ENCODE measurements at places on chromosomes 6 and 20.
A peak's percentile ranks its signal among the peaks of the same experiment; 100 is the strongest.

DNA sequence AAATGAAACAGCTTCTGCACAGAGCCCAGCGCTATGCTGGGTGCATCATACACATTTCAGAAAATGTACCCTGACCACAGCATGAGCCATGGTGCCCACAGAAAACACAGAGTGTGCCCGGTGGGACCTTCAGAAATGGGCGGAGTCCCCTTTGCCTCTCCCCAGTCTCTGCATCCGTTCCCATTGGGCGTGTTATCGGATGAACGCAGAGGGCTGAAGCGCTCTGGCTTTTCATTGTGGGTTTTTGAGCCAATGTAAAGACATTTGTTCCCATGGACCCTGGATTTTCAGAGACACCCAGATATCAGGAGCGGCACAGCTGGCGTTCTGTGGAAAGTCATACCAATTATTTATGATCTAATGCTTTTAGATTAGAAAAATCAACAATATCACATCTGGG, 99.8 kb downstream of the DACT2 start:
- no peak for DNase-seq

DNA sequence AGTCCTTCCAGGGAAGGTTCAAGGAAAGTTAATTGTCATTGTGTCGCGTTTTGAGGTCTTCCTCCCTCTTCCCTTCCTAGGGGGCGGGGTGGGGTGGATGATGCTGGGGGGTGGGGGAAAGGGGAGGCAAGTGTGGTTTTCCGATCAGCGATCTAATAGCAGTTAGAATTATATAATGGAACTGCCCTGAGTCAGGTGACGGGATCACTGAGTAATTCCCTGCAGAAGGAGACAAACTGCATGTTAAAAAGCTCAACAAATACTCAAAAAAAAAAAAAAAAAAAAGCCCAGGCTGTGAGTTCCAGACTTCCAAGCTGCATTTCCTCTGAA, 240.4 kb downstream of the PHACTR1 start:
- DNase-seq, result no peak

- no peak for DNase-seq
These were observed 118.9 kb upstream of the EXOC2 start for GRCh38 chr6:811831-812230.

GRCh38 chr6:113095841-113096240, 748.7 kb downstream of the RFPL4B start:
- DNase-seq, result no peak

DNA sequence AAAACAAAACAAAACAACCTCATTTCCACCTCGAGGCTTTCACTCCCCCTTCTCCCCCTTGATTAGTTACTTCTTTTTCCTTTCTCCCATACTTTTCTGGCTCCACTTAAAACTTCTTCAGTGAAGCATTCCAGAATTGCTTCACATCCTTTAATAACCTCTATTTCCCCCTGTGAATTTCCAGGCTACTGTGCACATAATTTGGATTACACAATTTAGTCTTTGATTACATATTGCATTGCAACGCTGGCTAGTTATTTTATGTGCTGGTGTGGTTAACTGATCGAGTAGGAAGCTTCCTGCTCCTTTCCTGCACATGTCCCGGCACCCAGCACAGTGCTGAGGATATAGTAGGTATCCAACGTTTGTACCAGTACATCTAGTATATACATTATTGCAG, 28.1 kb upstream of the EEF1E1 start:
- DNase-seq, result peak; percentile 9

DNA sequence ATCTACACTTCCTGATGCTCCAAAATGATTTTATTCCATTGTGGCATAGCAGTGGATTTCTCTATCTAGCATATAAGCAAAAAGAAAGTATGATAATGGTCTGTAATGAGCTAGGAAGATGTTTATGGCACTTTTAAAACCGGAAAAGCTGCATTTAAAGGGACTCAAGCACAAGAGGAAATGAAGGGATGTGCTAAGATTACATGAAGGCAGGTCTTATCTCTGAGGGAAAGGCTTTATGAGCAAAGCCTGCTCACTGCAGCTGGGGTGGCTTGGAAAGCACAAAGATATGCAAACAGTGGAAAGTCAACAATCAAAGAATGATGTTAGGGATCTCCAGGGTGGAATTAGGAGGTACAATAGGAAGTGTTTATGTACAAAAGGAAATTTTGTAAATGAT, 138.2 kb downstream of the TENT5A start:
- DNase-seq, result peak; percentile 71

GRCh38 chr6:140923048-140923447, 1209.7 kb upstream of the GJE1 start:
- DNase-seq, result no peak

- no peak for DNase-seq
These were observed 4.6 kb upstream of the PPP1R3G start for GRCh38 chr6:5080574-5080973.

DNA sequence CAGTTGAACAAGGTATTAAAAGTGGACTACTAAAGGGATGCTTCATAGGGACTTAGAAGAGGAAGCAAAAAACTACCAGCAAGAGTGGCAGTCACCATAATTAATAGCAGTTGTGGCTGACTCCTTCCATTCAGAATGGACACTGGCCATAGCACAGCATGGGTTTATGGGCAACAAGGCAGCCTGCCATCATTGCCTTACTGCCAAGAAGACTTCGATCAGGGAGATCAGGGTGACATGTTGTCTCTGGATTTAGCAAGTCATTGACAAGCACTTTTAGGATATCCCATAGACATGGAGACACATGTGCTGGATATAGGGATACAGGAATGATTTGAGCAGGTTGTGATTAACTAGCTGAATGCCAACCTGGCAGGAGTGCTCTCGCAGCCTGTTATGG, 35.3 kb upstream of the RIPOR2 start:
- no peak for DNase-seq

GRCh38 chr6:13560651-13561044, 13.8 kb upstream of the SIRT5 start:
- no peak for DNase-seq

DNA sequence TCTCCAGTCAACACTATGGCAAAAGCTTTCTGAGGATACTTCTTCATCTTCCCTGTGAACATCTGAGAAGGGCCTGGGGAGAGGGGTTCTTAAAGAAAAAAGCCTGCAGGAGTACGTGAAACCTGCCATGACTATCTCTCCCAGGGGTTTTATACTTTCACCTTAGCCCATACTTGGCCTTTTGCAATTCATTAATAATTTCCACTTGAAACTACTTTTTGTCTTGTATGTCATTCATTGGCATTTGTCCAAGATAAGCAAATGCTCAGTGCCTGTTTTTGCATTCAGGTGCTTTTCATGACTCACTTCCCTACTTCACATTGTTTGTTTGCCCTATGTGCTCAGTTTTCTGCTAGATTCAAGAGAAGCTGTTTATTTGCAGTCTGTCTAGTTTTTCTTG, 580.3 kb upstream of the GJE1 start:
- DNase-seq, result peak; percentile 58

- DNase-seq, result peak; percentile 84
These were observed 226.1 kb downstream of the BCAS1 start for GRCh38 chr20:53844259-53844658.

DNA sequence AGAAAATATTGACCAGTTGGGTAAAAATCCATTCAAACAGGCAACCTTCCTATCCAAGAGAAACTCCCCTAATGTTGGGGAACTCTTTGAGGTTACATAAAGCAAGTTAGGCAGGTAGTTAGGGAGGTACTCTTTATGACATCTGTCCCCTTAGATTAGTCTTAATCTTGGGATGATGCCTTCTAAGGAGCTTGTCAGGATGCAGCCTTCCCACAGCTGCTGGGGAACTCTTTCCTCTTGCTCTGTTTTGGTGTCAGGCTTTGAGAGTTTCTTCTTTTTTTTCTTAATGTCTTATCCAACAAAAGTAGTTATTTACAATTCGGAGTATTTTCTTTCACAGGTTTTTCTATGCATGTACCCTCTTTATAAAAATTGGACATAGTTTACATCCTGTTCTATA, 194.8 kb downstream of the CDKAL1 start:
- DNase-seq, result no peak

DNA sequence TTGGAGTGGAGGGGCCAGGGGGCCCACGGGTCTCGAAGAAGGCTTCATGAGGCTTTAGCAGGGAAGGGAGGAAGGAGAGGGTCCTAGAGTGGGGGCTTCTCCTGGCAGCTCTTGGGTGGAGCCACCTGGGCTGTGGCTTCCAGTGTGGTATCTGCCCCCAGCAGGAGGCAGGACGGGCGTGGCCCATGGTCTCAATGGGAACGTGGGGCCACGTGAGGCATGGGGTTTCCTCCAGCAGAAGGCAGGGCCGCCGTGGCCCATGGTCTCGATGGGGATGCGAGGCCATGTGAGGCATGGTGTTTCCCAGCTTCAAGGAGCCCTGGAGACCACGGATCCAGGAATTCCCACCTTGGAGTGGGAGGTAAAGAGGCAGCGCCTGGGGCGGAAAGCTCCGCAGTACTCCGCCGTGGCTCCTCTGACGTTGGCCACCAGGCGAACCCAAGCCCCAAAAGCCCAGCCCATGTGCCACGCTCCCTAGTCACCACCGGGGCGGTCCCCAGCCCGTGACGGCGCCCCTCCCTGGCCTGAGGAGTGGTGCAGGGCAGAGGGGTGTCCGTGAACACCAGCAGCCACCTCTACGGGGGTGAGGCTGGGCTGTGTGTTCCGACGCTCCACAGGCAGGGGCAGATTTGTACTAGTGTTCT, 62.0 kb upstream of the GATA5 start:
- no peak for DNase-seq

DNA sequence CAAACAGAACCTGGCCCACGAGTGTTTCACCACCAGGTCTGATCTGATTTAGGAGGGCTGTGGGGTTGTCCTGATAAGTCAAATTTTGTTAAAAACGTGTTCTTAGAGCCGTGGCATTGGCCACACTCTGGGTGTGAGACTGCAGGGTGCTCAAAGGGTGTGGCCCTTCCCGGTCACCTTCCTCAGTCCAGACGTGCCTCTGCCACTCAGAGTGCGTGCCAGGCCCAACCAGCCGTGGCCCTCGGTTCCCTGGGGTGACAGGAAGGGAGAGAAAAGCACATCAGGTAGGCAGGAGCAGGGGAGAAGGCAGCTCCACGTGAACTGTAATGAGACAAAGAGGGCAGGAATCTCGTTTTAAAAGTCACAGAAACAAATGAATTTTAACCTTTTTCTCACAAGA, 115.4 kb downstream of the FAM120B start:
- no peak for DNase-seq

DNA sequence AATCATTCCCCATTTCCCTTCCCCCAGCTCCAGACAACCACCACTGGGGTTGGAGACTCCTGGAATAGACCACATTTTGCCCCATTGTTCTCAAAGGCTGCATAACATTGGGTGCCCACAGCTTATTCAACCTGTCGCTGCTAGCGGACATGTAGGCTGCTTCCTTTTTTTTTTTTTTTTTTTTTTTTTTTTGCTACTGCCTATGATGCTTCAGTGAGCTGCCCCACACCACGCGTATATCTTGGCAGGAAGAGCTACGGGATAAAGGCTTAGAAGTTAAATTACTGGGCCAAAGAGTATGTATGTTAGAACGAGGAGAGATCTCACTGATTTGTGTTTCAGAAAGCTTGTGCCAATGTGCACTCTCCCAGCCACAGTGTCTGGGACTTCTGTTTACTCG, 7.0 kb downstream of the LBP start:
- no peak for DNase-seq

Measured in amniotic epithelial cell (primary cell).